ENCODE measurements at places on chromosomes 16 and 17. TPM values are rescaled to one million over a fixed set of nuclear protein-coding genes. Genes with fewer than 3 reads are reported as not detected.

DNA sequence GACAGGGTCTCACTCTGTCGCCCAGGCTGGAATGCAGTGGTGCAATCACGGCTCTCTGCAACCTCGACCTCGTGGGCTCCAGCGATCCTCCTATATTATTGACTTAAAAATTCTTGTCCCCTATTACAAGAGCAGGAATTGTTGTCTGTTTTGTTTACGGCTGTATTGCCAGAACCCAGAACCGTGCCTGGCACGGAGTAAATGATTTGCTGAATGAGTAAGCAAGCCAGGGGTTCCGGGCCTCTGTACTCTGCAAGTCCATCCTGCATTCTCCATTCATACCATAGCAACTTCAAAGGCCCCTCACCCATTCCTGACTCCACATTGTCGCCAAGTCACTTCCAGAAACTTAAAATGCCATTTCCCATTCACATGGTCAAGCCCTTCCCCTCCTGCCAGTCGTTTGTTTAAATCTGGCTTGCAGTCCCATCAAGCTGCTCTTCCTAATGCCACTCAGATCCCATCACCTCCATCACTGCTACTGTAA lies 6.9 kb downstream of the ADCY9 start:
- no peak for DNase-seq

DNA sequence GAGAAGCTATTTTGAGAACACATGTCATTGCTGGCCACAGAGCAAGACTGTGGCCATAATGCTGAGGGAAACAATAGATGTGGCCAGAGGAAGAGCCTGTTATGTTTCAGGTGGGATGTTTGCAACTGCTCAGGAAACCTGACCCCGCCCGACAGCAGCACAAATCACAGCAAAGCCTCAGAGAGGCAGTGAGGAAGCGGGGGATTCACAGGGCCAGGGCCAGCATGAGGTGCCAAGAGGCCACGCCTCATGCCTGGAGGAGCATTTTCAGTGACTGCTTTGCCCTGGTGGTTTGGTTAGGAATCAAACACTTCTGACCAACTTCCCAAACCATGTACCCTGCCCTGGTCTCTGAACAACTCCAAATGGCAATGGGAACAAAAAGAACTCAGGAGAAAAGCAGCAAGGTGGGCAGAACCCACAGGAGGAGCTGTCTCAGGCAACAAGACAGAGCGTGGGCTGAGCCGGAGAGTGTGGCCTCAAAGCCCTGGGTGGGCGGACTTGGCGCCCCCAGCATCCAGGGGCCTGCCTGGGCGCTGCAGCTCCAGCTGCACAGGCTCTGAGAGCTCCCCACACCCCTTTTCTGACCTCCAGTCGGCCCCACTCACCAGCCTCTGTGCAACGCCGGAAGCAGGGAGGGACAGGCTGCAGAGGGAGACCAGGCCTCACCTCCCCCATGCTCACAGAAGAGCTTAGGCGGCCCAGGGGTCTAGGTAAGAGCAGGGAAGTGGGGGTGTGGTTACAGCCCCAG lies 20.6 kb downstream of the HIC1 start:
- DNase-seq: no peak

DNA sequence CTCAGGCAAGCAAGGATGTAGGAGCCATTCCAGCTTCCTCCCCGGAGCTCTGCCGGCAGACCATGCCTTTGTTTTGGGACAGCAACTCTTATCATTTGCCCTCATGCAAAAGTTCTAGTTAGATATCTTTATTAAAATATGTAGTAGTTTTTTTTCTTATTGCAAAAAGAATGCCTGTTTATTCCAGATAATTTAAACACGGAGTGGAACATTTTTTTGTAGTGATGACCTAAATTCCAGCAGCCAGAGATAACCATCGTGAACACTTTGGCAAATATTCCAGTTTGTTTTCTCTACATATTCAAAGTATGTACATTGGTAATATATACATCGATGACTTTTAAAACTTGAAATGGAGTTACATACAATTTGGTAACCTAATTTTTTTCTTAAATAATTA lies 54.8 kb downstream of the CRISPLD2 start:
- no peak for DNase-seq

GRCh38 chr16:69830534-69831211 lies 68.5 kb downstream of the WWP2 start:
- DNase-seq: no peak

DNA sequence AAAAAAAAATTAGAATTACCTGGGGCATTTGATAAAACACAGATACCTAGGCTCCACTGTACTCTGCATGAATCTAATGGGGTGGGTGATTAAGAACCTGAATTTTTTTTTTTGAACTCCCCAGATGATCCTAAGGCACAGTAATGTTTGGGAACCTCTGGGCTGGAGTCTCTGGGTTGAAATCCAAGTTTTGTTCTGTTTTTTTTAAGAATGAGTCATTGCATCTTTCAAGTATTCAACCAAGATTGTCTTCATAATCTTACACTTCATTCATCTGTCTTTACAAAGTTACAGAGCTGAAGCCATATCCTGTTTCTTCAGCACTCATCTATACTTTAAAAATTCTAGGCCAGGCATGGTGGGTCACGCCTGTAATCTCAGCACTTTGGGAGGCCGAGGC lies 52.6 kb downstream of the PIGL start:
- no peak for DNase-seq

- no peak for DNase-seq
Measured at GRCh38 chr17:27423651-27424050, 32.6 kb upstream of the KSR1 start.

- DNase-seq: no peak
Measured at GRCh38 chr17:8150194-8151119, 1.7 kb downstream of the PER1 start.

PTGES3L gene
- 0.39 TPM for total RNA-seq

RUNDC3A gene
- not detected for total RNA-seq

Data from activated naive CD8-positive, alpha-beta T cell treated with anti-CD3 and anti-CD28 coated beads, Interleukin-2, amount 10 ng/mL, durations not matched to agents 7 days and 5 days (primary cell).